ENCODE measurements at places on chromosomes 1 and 21.

- no peak for DNase-seq
Observed at GRCh38 chr1:212585210-212585609, 23.4 kb upstream of the ATF3 start.

- DNase-seq = no peak
Observed at GRCh38 chr1:211332830-211333229, 6.2 kb downstream of the TRAF5 start.

GRCh38 chr1:2912424-2913061 lies 108.7 kb upstream of the ACTRT2 start:
- DNase-seq = no peak

DNA sequence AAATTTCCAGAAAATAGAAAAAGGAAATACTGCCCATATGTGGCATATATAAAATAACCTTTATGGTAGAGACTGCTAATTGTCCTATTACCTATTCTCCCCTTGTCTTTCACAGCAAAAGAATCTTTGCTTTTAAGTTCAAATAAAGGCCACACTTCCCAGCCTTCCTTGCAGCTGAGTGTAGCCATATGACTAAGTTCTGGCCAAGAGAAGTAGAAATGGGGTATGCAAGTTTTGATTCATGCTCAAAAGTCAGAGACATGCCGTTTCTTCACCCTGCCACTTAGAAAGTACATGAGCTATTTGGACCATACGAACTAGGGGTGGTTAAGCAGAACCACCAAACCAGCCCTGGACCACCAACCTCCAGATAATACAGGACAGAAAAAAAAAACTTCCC lies 18.3 kb upstream of the S100A2 start:
- no peak for DNase-seq

DNA sequence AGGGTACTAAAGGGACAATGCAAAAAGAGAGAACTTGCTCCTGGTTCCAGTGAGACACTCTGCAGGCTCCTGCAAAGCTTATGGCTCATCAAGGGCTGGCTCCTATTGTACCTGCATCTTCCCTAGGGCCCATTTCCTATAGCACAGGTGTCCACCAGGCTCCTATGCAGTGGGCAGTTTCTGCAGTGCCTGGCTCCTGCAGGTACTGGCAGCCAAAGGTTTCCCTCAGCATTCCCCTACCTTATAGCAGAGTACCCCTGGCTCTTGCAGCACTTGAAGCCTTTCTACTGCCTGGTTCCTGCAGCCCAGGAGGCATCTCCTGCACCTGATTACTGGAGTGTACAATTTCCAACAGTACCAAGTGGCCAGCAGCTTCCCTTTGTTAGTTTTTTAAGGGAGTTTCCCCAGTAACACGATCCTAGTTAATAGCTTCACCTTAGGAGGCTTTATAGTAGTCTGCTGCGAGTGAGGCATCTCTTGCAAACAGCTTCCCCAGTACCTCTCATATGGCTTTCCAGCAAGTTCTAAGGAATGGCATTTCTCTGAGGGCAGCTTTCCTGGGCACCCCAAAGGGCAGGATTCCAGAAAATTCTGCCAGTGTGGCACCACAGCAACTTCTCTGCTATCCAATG lies 141.7 kb downstream of the DENND1B start:
- no peak for DNase-seq

DNA sequence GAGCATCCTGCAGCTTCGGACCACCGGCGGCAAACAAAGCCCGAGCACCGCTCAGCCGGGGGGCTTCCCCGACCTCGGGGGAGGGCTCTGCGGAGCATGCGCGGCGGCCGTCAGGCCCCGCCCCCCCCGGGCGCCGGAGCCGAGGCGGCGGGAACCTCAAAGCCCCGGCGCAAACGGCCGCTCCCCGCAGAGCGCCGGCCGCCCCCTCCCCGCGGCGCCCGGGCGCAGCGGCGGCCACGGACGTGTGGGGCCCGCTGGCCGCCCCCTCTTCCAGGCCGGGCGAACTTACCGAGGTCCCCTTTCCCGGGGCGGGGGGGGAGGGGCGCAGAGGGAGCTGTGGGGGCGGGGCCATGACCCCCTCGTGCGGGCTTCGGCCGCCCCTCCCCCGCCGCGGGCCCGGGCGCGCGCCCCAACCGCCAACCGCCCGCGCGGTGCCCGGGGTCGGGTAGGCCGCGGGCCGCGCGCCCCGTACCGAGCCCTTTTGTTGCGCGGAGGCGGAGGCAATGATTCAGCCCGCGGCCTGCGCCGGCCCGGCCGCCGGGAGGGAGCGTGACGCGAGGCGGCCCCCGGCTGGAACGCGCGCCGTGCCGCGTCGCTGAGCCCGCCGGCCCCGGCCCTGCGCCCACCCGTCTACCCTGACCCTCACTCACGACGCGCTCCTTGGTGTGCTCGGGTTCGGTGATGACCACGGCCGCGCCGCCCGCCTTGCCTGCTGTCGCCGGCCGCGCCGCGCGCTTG lies 1.7 kb downstream of the RCC2 start:
- DNase-seq = peak; percentile 86

GRCh38 chr1:81142099-81142826 lies 658.5 kb upstream of the ADGRL2 start:
- DNase-seq = no peak

- no peak for DNase-seq
Observed at GRCh38 chr1:119358636-119359035, 9.9 kb upstream of the HAO2 start.

- DNase-seq = peak; percentile 54
Observed at GRCh38 chr1:209823143-209824041, 4.4 kb upstream of the UTP25 start.

DNA sequence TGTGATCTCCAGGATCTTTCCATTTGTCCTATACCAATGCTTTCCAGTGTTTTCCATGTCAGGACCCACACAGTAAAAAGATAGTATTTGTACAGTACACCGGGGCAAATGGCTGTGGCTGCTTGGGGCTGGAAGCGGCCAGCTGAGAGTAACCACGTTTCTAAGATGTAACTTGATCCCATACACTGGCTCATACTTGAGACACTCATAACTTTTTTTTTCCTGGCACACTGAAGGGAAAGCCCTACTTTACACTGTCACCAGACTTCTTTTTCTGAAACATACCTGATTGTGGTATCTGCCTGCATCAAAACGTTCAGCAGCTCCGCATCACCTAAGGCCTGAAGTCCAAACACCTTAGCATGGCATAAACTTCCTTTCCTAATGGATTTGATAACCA lies 21.6 kb downstream of the VPS13D start:
- no peak for DNase-seq

GRCh38 chr1:13699510-13699909 lies 478 bp upstream of the PRDM2 start:
- DNase-seq = peak; percentile 29

DNA sequence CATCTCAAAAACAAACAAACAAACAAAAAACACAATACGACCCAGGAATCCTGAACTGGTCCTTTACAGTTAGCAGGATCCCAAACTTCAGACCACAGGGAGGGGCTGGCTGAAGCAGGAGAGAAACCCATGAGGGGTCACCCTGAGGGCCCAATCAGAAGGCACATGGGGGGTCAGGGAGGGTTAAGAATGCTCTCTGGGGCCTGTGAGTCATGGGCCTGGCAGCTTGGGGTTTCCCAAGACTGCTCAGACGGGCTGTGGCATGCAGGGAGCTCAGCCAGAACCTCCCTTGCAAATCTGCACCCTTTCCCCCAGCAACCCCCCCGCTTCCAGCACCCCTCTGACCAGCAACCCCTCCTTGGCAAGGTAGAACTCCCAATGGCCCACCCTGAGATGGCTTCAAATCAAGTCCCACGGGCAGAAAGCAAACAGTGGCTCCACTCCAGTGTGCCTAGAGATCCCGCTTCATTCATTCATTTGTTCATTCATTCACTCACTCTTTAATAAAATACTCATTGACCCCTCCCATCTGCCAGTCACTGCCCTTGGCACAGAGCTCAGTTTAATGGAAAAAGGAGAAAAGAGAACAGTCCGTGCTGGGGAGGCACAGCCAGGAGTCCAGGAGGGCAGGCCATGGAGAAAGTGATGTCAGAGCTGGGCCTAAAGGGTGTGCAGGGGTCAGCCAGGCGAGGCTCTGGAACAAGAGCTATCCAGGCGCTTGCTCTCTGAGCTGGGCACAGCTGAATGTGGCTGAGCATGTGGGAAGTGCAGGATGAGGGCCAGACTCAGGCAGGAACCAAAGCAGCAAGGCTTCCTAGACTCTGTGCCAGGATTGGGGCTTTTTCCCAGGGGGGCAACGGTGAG lies 8.2 kb downstream of the UQCRHL start:
- DNase-seq = peak; percentile 91

GRCh38 chr1:40004857-40005256 lies 35.7 kb upstream of the CAP1 start:
- no peak for DNase-seq

GRCh38 chr1:52677076-52677806 lies 20.9 kb downstream of the COA7 start:
- DNase-seq = no peak

- no peak for DNase-seq
Observed at GRCh38 chr1:6935361-6935883, 150.2 kb downstream of the CAMTA1 start.

- DNase-seq = no peak
Observed at GRCh38 chr1:116256286-116256649, 116.8 kb upstream of the ATP1A1 start.

DNA sequence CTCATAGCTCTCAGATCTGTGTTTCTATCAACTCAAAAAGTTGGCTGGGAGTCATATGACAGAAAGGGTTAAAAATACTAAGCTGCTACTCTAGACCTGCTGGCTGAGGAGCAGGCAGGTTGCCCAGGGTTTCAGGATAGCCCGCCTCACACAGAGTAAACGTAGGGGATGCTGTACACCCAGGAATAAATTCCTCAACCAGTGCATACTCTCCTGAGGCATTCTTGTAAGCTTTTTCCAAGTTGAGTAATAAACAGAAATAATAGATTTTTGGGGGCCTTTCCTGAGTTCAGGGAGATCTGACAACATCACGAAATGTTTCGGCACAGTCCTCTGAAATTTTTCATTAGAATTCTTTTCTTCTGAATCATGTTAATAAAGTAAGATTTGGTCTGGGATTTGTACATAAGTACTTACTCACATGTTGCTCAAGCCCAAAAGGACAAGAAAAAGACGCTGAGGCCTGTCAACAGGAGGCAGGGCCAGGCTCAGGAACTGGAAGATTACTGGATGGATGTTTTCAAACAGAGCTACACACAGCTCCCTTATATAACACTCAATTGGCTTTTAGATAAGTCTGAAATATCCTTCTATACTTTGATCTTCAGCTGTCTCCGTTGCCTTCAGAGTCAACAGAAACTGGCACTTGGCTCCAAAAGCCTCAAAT lies 41.0 kb downstream of the TGFBR3 start:
- DNase-seq = peak; percentile 39

DNA sequence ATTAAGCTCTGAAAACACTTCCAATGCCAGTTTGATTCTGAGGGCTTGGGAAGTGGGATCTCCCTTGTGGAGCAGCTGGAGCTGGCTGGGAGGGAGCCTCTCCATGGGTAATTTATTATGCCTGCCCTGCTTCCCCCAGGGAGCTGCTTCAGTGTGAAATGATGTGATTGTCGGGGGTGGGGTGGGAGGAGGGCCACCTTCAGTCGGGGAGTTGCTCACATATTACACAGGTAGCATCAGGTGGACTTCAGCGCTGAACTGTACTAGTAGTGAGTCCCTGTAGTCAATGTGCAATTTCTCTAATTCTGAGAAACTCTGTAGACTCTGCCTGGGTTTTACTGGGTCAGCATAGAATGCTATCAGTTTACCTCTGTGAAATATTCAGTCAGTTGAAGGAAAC lies 12.8 kb downstream of the PLA2G2E start:
- DNase-seq = no peak
